ENCODE measurements at places on chromosomes 7 and 10.

DNA sequence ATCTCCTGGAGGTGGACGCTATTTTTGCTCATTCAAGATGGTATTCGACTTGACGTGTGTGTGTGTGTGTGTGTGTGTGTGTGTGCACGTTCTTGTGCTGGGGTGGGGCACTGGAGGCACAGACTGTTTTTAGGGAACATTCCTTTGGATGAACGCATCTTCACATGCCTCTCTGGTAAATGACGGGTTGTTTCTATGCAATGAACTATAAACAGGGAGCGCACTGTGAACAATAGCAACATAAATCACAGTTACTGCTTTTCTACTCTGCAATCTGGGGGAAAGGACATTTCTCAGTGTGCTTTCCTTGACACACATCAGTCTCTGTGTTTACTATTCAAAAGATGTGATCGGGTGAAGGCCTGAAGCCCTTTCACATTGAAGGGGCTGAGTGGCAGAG lies 120.1 kb upstream of the PITRM1 start:
- DNase-seq = no peak

- no peak for DNase-seq
Measured at GRCh38 chr10:61066661-61067344, 122.8 kb upstream of the RHOBTB1 start.

DNA sequence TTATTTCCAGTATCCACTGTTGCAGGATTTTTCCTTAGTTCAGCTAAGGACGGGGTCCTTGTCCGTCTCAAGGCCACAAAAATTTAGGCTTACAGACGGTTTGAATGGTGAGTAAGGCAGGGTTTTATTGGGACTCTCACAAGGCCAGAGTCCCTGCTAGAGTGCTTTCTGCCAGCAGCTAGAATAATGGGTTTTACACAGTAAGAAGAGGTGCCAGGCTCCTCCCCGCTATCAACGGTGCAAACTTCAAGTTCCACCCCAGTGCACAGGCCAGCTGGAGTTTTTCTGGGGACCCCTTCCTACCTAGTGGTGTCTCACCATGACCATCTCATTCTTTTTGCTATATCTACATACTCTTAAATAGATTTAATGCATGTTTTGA lies 198.5 kb upstream of the KCTD7 start:
- DNase-seq = no peak

DNA sequence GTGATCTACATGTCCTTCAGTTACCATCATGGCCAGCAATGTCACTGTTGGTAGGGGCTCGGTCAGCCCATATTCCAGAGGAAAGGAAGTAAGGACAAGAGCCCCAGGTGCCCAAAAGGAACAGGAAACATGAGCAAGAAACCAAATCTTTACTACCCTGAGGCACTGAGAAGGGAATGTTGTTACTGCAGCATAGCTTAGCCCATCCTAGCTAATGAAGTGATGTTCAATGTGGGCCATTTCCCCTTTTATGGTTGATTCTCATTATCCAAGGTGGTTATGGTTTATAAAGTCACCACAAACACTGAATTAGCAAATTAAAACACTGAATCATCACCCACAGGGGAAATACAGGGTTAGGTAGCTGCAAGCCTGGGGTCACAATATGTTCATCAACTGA lies 88.4 kb upstream of the C10orf90 start:
- no peak for DNase-seq

DNA sequence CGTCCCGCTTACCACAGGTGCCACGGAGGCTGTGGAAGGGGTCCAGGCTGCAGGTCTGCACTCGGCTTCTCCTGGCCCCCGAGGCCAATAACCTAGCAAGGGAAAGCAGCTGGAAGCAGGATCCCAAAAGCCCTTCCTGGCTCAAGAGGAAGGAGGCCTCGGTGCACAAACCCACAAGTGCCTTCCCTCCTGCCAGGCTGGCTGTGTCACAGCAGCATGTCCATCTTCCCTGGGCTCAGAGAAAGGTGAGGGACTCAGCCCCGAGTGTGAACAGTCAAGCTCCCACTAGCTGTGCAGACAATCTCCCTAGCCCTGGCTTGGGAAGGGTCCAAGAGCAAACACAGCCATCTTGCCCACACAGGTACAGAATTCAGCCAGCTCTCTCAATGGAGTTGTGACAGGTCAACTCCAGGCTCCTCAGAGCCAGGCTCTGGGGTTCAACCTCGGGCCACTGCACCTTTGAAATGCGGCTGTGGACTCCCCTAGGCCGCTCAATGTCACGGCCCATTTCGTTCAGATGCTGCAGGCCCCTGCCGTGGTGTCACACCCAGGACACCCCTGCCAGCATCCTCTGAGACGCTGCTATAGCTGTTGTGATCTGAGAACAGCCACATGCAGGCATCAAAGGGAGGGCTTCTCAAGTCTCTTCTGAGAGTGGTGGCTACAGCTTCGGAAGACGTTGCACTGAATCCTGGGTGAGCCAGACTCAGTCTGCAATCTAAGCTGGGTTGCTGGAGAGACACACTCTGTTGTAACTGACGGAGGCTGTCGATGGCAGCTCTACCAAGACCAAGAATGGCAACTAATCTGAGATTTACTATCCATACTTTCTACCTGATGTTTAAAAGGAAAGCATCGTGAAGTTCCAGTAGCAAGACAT lies 137.9 kb downstream of the DIP2C start:
- no peak for DNase-seq

All from mesothelial cell of epicardium (in vitro differentiated cells).